PC-9 (cell line): ENCODE measurements at places on chromosomes 12 and 14. TPM values are rescaled to one million over a fixed set of nuclear protein-coding genes. Genes with fewer than 3 reads are reported as not detected.

The KRT85 gene
- total RNA-seq: not detected in 2 replicates

The NTF3 gene
- total RNA-seq: not detected in 2 replicates

The DCD gene
- not detected in 2 replicates for total RNA-seq

The TPPP2 gene
- not detected in 2 replicates for total RNA-seq

The TTC7B gene
- total RNA-seq: 6.8 and 8.9 TPM in 2 replicates

The LUM gene
- total RNA-seq: not detected in 2 replicates

The TUBA1A gene
- 14.1 and 14.2 TPM in 2 replicates for total RNA-seq

The OR6C76 gene
- total RNA-seq: not detected in 2 replicates

The SMIM41 gene
- 0.28 TPM in 1 of 2 replicates, not detected in the other for total RNA-seq

The POTEM gene
- not detected in 2 replicates for total RNA-seq

The ADCY6 gene
- 48.3 and 61.9 TPM in 2 replicates for total RNA-seq

The FOXG1 gene
- total RNA-seq: not detected in 2 replicates

The LHX5 gene
- total RNA-seq: 0.65 and 1.1 TPM in 2 replicates

The CCDC38 gene
- total RNA-seq: 0.25 and 0.35 TPM in 2 replicates

The DPY19L2 gene
- not detected in 2 replicates for total RNA-seq

The DIO3 gene
- 0.26 TPM in 1 of 2 replicates, not detected in the other for total RNA-seq

The GPR84 gene
- total RNA-seq: not detected in 2 replicates
